Ecto neural progenitor cell (in vitro differentiated cells): ENCODE measurements at places on chromosomes 13 and 19.

- no peak for DNase-seq
Measured at GRCh38 chr13:95133498-95133897, 167.8 kb downstream of the ABCC4 start.

DNA sequence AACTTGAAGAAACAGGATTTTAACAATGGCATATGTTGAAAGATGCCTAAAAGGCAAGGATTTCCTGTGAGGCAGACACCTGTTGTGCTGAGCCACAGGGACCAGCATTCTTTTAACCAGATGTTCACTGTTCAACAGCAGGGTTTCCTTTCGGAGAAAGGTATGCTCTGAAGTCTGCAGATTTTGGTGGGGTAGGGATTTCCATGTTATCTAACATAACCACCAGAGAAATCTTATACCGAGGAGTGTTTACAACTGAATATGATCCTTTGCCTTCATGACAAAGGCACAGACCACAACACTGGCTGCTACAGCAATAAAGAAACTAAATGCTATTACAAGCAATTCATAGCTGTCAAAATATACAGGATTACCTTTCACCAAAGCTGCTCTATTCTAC is 48.1 kb downstream of the MPHOSPH8 start:
- DNase-seq = no peak

DNA sequence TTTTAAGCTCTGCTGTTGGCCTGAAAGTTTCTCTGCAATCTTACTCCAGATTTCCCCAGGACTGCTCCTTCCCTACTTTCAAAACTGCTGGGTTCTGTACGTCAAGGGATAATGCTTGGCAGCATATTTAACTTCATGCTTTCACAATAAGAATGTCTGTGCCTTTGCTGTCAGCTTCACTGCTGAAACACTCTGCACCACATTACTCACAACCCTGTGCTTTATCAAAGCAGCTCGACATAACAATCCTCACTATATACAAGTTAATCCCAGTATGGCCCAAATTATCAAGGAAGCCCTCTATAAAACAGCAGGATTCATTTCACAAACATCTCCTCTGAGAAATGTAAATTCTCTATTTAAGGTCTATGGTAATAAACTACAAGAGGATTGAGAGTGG is 17.5 kb downstream of the LATS2 start:
- DNase-seq = no peak

GRCh38 chr19:11931051-11931450 is 6.1 kb downstream of the ZNF700 start:
- no peak for DNase-seq

GRCh38 chr19:44718441-44719261 is 19.7 kb downstream of the CEACAM16 start:
- no peak for DNase-seq
